ENCODE measurements at places on chromosomes 11 and 22.

DNA sequence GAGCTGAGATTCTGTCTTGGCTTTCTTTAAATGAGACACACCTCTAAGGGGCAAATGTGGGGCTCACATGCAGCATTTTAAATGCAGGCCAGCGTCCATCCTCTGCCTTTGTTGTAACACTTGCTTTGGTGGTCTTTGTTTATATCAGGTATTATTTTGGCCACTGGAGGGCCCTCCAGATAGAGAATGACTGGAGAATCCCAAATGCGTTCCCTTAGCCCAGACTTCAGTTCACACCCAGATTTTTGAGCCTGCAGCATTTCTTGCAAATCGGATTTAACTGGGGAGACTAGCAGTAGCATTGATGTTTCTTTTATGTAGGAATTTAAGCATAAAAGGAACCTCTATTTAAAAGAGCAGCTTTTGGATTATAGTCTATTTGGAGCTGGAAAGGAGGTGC is 200.2 kb upstream of the SORL1-AS1 start:
- no peak for DNase-seq

GRCh38 chr11:74276581-74276980 is 34.9 kb downstream of the P4HA3 start:
- DNase-seq: no peak

- no peak for DNase-seq
These were observed 64.0 kb downstream of the BRD1 start for GRCh38 chr22:49763696-49764095.

DNA sequence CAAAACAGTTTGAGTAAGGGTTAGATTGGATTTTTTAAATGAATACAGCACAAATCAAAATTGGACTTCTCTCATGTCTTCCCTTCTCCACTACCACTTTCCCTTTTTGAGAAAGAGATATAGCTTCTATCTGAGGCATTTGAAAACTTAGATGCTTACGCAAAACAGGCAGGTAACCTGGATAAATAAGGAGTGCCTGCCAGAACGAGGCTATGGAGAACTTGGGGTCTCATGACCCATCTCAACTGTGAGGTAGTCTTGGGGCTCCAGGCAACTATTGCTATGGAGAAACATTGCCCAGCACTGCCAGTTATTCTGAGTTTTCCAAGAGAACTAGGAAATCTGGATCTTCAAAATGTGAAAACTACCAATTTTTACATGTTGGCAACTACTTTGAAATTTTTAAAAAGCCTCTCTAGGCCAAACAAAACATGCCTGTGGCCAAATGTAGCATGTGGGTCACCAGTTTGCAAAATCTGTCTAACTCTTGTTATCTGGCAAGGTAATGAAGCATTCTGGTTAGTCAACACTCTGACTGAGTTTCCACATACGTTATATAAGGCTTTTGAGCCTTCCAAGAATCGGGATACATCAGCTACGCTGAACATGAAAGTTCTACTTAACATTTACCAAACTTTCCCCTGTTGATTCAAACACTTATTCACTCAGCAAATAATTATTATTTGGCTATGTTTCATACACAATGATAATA is 752.7 kb downstream of the KCNA4 start:
- DNase-seq: no peak
